COR-L47 (cell line): ENCODE measurements at places on chromosomes 5 and 9.

GRCh38 chr9:75636427-75637045, 253.9 kb upstream of the PCSK5 start:
- no peak for DNase-seq

GRCh38 chr5:36367524-36367923, 65.8 kb upstream of the RANBP3L start:
- no peak for DNase-seq

- DNase-seq: no peak
Observed at GRCh38 chr5:102511666-102512065, 12.9 kb upstream of the SLCO6A1 start.

DNA sequence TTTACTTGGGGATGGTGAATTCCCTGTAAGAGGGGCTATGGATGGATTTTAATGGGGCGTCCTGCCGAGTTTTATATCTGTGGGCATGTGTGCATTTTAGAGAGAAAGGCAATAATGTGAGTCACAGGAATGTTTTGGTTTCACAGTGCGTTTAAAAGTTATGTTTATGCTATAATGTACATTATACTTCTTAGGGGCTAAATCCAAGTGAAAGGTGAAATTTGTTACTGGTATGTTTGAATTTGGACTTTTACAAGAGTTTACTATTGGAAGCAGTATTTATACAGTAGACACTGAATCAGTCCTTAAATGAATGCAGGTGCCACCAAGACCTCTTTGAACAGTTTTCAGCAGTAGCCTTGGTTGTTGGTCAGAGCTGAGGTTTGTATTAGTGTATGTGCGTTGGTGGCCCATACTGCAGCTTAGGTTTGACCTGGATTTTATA, 5.6 kb downstream of the JMY start:
- no peak for DNase-seq

GRCh38 chr5:167049043-167049663, 1242.3 kb upstream of the WWC1 start:
- DNase-seq: peak; percentile 51

DNA sequence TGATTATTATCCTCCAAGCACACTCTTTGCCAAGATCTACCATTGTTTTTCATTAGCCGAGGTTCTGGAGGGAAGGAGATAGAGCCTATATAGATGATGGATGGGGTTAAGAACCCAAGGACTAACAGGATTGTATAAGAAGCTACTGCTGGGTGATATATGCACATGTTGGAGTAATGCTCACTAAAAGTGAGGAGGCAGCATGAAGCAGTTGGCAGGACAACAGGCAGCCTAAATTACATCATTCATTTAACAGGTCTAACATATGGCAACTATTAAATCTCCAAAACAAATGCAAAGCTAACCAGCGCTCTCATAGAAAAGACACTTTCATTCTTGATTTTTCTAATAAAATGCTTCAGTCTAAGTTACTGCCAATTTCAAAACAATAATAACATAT, 293.2 kb downstream of the EPB41L4A start:
- DNase-seq: no peak

- DNase-seq: peak; percentile 30
Observed at GRCh38 chr5:155839251-155840037, 487.5 kb upstream of the SGCD start.

DNA sequence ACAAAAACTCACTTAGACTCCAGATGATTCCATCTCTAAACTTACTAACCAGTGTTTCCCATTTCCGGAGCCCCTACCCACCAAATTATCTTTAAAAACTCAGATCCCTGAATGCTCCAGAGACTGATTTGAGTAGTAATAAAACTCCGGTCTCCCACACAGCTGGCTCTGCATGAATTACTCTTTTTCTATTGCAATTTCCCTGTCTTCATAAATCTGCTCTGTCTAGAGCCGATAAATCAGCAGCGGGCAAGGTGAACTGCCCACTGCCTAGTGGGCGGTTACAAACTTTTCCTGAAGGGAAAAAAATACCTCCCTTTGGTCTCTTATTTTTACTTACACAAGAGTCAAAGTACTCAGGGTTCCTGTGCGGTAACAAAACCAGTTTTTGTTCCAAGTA, 624.4 kb upstream of the RORB start:
- DNase-seq: no peak

DNA sequence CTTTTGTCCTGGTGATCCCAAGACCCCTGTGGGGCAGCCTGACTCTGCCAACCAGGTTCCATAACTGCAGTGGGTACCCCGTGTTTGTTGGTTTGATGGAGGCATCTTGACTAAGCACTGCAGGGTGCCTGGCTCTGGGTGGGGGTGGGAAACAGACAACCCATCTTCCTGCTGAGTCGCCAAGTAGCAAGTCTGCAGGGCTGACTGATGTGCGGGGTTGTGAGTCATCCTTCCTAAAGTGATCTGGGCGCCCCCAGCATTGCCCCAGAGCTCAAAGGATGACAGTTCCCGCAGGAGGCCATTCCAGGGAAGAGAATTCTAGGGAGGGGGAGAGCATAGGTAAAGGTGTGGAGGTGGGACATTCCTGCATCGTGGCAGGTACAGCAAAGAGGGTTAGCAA, 23.5 kb downstream of the DAB2IP start:
- no peak for DNase-seq

DNA sequence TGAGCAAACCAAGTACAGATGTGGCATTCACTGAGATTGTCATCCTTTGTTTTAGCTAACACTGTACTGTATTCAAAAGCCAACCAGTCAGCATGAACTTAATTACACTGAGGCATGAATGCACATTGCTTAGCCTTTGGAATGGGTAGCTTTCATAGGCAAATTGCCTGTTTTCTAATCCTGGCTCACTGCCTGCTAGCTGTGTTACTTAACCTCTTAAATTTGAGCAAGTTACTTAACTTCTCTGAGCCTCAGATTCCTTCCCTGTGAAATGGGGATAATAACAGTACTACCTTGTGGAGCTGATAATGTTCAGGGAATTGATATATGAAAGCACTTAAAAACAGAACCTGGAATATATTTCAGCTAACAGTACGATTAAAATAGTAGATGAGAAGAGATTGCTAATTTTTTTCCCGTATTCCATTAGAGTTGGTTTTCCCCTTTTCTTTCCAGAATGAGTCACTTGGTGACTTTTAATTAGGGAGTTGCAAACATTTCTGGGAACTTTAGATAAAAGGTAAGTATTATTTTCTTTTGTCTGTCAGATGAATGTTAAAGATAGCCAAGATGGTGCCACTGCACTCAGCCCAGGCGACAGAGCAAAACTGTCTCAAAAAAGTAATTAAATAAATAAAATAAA, 43.9 kb downstream of the ARRDC3 start:
- no peak for DNase-seq

- DNase-seq: peak; percentile 66
Observed at GRCh38 chr9:114487607-114488300, 17.5 kb downstream of the WHRN start.

DNA sequence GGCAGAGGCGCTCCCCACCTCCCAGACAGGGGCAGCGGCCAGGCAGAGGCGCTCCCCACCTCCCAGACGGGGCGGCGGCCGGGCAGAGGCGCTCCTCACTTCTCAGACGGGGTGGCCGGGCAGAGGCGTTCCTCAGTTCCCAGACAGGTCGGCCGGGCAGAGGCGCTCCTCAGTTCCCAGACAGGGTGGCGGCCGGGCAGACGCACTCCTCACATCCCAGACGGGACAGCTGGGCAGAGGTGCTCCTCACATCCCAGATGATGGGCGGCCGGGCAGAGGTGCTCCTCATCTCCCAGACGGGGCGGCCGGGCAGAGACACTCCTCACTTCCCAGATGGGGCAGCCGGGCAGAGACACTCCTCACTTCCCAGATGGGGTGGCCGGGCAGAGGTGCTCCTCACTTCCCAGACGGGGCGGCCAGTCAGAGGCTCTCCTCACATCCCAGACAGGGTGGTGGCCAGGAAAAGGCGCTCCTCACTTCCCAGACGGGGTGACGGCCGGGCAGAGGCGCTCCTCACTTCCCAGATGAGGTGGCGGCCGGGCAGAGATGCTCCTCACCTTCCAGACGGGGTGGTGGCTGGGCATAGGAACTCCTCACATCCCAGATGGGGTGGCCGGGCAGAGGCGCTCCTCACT, 75.1 kb downstream of the CARTPT start:
- DNase-seq: no peak

DNA sequence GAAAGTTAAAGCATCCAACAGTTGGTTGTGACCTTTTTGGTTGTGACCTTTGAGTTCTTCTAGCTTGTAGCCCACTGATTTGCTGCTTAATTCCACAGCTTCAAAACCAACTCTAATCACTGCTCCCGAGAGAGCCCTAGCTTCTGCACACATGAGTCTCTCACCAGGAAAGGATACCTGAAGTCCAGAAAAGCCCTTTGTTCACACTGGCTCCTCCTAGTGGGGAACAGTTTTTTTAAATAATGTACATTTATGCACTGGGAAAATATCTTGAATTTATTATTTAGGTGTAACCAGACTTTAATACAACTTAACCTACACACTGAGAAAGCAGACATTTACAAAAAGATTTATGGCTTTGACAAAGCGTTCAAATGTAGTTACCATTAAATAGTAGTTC, 120.2 kb upstream of the CCDC152 start:
- DNase-seq: no peak

GRCh38 chr5:119355685-119356611, at the start of gene TNFAIP8:
TNFAIP8 (plus strand) TSS chr5:119356019; CDS start chr5:119356091, 72 bp downstream.
- no peak for DNase-seq

GRCh38 chr5:157524887-157525286, 50.7 kb downstream of the ADAM19 start:
- no peak for DNase-seq

DNA sequence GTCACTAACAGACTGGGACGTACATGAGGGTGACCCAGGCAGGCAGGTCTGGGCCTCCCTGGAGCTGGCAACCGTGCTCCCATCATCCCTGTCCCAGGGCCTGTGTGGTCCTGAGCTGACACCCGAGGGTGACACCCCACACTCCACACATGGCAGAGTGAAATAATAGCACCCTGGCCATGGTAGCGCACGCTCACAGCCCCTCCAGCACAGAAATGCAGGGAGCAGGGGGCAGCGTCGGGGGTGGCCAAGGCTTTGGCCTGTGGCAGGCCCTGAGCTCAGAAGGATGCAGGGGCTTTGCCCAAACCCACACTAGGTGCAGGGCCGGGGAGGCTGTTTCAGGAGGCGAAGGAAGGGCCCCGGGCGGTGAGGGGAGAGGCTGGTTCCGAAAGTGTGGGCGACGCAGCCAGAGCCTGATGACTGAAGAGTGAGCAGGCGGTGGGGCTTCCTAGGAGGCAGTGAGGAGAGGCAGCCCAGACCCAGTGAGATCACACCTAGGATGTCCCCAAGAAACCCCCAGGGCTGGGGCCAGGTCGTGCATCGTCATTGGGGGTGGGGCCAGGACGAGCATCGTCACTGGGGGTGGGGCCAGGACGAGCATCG, 12.9 kb downstream of the OR2V2 start:
- DNase-seq: no peak

DNA sequence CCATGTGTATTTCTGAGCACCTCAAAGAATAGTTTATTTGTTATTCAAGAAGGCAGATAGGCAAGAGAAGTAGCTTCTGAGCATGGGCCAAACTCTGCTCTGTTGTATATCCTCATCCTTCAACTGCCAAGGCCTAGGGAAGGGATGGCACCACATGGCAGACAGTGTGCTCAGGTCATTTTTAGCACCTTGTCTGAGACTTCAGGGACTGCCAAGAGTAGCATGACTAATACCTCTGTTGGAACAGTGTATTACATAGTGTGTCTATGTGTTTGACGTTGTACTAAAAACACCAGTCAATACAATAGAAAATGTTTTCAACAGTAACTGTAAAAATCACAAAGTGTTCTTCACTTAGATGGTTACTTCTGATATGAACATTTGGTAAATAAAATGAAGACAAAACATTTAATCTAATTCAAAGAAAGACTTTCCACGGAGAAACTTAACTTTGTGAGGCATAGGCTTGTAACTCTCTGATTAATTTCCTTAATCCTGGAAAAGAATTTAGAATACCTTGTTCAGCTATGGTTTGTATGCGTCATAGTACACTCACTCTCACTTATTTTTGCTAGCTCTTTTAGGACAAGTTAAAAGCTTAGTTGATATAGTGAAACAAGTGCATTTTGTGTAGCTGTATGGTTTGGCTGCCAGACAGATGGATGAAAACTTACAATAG, 318.4 kb upstream of the RIOK2 start:
- no peak for DNase-seq

DNA sequence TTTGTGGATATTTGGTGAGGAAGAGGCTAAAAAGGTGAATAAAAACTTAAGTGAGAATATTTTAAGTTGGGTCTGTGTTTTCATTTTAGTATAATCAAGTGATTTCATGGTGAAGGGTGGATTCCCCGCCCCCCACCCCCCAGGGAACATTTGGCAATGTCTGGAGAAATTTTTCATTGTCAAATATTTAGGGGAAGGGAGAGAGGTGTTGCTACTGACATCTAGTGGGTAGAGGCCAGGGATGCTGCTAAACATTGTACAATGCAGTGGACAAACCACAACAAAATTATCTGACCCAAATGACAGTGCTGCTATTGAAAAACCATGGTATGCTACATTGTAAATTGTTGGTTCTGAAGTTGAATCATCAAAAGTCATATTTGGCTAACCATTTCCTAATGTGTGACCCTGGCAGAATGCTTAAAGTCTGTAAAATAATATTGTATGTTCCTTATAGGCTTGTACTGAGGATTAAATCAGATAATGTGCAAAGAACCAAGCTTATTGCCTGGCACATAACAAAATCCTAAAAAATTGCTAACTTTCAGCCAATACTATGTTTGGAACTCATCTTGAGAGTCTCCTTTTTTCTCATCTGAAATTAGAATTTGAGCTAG, 5.6 kb downstream of the C5orf24 start:
- peak; percentile 16 for DNase-seq

GRCh38 chr9:81635521-81636254, 53.7 kb downstream of the TLE1 start:
- no peak for DNase-seq

- no peak for DNase-seq
Observed at GRCh38 chr9:89786655-89787054, 181.8 kb downstream of the GADD45G start.

DNA sequence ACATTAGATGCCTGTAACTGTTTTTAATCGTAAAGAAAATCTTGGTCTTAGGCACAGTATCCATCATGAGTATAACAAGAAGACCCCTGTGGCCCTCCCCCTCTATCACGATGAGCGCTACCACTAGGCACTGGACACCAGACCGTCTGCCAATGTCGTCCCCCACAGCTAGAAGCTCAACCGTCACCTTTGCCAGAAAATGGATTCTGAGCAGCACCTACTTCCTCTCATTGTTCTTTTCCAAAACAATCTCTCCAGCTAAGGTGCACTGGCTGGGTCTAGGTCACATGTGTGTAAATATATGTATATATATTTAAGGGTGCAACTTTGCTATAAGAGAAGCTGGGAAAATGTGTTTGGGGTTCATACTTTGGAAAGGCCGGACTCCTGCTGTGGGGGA, 15.7 kb upstream of the SSBP2 start:
- DNase-seq: no peak

DNA sequence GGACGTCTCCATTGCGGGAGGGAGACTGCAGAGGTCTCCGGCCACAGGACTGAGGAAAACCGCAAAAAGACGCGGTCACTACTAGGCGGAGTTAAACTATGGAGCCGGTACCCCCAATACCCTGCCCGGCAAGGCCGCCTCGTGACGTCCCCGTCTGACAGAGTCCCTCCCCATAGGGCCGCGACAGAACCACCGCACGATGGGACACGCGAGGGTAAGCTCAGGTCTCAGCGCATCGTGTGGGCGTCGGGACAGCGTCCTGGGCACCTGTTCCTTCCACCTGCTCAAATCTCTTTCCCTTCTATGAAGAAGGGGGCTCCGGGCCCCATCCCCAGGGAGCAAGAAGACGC, 35.2 kb upstream of the GLDC start:
- peak; percentile 75 for DNase-seq
